ENCODE measurements at places on chromosomes 11 and 22.

GRCh38 chr11:122883646-122883979 is 1.1 kb downstream of the JHY start:
- DNase-seq, result no peak

DNA sequence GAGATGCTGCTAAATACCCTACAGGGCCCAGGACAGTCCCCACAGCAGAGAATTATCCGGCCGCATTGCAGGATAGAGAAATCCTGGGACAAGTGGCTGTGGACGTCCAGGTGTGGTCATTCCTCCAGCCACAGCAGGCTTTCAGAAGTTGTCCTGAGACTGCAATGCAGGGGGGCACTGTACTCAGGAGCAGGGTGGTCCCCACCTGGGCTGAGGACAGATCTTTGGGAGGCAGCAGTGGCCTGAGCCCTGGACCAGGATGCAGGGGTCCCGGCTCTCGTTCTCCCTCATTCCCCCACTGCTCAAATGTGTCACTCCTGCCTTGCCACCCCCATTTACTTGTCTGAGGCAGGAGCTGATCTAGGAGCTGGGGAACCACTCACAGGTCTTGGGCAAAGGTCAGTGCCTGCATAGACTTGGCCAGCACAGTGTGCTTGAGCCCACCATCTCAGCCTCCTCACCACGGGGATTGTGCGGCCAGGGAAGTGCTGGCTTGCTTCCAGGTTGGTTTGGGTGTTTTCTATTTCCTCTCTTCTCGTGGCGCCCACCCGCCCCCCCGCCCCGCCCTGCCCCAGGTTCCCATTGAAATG is 15.3 kb downstream of the LINC01488 start:
- DNase-seq, result no peak

GRCh38 chr11:131696690-131697089 is 326.3 kb downstream of the NTM start:
- DNase-seq, result no peak

DNA sequence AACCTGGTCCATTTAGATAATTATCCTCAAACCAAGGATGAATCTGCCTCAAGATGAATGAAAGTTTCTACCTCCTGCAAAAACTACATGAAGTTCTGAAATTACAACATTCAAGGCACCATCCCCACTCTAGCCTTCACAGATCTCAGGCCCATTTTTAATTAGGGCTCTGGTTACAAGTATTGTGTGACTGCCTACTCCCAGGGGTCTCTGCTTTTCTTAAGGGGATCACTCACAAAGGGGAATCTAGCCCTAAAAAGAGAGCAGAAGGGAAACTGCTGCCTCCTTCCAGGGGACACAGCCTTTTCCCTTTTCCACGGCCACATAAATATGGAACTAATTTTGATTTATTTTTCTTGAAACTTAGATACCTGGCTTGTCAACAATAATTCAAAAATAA is 17.4 kb upstream of the TMEM135 start:
- no peak for DNase-seq

DNA sequence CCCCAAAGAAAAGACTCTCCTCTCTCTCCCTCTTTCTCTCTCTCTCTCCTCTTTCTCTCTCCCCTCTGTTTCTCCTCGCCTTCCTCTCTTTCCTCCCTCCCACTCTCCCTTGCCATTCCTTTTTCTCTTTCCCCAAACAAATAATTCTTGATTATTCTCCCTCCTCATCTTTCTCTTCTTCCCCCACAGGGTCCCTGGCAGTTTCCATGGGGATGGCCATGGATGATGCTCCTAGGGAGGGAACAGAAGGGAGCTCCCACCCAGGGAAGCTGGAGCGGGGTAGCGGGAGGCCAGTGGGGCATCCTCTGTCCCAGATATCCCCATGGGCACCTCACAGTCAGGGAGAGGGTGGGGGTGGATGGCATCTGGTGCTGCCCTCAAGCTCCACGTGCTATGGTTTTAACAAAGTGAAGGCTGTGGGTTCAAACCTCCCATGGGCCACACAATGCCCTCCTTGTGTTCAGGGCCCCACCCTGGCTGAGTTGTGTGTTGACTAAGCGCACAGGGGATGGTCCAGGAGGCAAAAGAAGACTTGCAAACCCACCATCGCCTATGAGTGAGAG is 266.4 kb downstream of the BUD13 start:
- DNase-seq, result no peak

DNA sequence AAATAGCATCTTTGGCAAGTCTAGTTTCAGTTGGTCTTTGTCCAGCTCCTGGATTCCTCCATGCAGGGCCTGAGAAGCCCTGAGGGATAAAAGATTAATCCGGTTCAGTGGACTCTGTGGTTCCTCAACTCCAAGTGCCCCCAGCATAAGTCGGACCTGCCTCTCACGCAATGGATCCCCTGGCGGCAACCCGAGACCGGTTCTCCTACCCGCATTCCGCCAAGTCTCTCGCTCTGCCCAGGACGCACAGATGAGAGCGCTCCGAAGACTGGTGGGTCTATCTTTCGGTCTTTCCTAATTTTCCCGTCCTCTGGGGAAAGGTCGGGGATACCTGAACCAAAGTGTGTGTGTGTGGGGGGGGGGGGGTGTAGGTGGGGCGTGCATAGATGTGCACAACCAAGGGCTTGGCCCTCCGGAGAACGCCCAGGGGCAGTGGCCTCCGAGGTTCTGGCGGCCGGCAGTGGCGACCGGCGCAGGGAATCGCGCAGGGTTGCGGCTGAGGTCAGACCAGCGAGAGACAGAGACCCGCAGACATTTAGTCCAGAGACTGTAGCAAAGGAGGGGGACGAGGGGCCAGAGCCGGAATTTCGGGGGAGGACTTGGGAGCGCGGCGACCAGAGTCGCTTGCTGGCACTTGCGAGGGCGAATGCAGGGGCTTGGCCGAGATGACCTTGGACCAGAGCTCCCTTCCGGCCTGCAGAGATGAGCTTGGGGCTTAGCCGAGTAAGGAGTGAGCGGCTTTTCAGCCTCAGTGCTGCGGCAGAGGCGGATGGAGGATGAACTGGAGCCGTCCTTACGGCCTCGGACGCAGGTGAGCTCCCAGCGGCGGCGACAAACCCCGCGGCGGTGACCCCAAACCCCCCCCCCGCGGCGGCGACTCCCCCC is 712 bp upstream of the SLC2A11 start:
- no peak for DNase-seq

DNA sequence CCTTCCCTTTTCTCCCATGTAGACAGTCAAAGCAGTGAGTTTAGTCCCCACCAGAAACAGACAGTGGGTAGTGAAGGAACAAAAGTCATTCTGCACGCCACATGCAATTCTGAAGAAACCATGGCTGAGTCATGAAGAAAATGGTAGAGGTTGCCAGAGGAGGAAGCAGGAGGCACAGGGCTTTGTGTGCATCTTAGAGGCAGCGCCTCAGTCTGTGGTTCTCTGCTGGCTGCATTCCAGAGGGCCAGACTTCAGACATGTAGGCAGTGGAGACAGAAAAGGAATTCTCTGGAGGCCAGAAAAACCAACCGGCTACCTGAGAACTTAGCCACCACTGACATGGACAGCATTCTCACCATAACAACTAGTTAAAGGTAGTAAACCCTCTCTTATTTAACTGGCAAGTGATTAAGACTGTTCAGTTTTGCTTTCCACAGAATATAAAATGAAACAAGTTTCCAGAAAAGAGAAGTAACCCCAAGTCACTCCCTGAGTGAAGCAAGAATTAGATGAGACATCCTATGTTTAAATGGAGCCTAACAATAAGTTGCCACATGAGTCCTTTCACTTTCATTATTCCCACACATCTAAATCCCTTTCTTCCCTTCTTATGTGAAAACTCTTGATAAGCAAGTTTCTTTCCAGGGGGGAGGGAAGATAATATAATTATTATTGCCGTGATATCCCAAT is 556.1 kb downstream of the SOX6 start:
- DNase-seq, result no peak

GRCh38 chr11:64444838-64445441 is 86.0 kb downstream of the RPS6KA4 start:
- no peak for DNase-seq

GRCh38 chr11:117492578-117493251 is 165.1 kb downstream of the CEP164 start:
- DNase-seq, result no peak

DNA sequence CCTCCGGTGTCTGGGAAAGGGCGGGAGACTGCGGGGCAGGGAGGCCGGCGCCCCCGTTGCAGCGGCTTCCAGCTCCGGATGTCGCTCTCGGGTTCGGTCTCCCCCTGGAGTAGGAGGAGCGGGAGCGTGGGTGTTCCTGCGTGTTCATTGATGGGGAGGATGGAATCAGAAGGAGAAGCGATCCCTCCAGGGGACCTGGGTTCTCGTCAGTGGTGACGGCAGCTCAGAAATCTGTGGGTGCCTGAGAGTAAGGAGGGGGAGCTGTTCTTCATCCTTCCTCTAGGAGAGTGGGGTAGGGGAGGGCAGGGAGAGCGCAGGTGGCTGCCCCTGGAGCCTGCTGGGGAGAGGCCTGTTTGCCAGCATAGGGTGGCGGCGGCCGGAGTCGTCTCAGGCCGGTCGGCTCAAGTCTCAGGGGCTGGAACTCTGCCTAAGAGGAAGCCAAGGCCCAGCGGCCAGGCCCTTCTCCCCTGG is 1.1 kb downstream of the UBASH3B start:
- DNase-seq, result no peak

GRCh38 chr11:10798330-10798928 is 10.3 kb downstream of the EIF4G2 start:
- DNase-seq, result no peak

- no peak for DNase-seq
These were observed 33.8 kb downstream of the CEP164 start for GRCh38 chr11:117361432-117361831.

Measured in T-helper 1 cell (primary cell).